ENCODE measurements at places on chromosomes 1 and 21.

DNA sequence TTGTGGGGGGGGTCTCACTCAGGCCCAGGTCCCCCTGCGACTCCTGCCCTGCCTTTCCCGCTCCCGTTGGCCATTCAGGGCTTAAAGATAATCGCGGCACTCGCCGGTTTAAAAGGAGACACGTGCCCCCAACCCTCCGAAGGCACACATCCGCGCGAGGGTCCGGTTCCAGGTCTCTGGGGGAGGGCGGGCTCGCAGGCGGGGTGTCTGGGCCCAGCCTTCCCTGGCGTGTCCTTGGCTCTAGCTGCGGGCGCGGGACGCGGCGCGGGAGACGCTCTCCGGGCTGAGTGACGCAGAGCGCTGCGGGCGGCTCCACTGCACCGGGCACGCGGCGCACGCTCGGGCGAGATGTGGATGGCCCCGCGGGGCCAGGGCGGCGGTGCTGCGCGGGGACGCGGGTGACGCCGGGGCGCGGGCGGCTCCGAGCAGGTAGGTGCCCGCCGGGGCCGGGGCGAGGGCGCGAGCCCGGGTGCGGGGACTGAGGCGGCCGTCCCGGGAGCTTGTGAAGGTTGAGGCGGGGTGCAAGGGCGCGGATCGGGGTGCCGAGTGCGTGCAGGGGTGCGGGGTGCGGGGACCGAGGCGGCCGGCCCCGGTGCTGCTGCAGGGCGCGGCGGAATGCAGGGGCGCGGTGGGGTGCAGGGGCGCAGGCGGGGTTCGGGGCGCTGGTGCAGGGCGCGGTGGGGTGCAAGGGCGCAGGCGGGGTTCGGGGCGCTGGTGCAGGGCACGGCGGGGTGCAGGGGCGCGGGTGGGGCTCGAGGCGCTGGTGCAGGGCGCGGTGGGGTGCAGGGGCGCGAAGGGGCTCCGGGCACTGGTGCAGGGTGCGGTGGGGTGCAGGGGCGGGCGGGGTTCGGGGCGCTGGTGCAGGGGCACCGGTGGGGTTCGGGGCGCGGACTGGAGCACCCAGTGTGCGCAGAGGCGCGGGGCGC is 3.3 kb upstream of the TRPM2 start:
- no peak for DNase-seq

DNA sequence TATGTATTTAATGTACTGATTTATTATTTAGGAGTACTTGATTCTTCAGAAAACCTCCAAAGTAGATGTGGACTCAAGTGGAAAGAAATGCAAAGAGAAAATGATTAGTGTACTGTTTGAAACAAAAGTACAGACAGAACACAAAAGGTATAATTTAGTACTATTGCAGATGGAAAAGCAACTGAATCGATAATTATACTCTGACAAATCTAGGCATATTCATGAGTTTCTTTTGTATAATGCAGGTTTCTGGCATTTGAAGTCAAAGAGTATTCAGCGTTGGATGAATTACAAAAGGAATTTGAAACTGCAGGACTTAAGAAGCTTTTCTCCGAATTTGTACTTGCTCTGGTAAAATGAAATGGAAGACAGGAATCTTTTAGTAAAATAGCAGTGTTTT is 12.5 kb downstream of the RWDD3 start:
- no peak for DNase-seq

GRCh38 chr1:53567851-53568250 is 108.7 kb downstream of the DMRTB1 start:
- DNase-seq: no peak

GRCh38 chr1:110604586-110605148 is 1.5 kb downstream of the KCNA2 start:
- no peak for DNase-seq

DNA sequence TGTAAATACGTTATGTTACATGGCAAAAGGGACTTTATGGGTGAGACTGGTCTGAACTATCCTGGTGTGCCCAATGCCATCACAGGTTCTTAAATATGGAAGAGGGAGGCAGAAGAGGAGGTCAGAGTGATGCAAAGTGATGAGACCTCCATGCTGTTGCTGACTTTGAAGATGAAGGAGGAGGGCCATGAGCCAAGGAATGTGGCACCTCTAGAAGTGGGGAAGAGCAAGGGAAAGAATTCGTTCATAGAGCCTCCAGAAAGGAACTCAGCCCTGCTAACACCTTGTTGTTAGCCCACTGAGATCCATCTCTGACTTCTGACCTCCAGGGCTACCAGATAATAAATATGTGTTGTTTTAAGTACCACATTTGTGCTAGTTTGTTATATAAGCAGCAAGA is 462.0 kb downstream of the RPS6KC1 start:
- DNase-seq: no peak

DNA sequence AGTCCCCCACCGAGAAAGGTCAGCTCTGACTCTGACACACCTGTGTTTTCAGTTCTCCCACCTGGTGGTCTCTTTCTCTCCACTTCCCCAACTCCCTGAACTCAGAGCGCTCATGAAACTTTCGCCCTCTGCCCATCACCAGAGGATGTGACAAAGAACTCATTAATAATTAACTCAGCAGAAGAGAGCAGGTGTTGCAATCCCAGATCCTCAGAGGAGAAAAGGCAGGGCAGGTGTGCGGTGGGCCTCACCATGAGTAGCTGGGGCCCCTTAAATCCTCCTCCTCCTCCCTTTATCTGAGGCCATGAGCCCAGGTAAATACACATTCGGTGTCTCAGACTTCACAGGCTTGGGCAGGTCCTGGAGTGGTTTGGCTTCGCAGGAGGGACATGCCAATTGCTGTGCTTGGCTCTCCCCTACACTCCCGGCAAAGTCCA is 1.7 kb upstream of the LAMB3 start:
- DNase-seq: no peak

DNA sequence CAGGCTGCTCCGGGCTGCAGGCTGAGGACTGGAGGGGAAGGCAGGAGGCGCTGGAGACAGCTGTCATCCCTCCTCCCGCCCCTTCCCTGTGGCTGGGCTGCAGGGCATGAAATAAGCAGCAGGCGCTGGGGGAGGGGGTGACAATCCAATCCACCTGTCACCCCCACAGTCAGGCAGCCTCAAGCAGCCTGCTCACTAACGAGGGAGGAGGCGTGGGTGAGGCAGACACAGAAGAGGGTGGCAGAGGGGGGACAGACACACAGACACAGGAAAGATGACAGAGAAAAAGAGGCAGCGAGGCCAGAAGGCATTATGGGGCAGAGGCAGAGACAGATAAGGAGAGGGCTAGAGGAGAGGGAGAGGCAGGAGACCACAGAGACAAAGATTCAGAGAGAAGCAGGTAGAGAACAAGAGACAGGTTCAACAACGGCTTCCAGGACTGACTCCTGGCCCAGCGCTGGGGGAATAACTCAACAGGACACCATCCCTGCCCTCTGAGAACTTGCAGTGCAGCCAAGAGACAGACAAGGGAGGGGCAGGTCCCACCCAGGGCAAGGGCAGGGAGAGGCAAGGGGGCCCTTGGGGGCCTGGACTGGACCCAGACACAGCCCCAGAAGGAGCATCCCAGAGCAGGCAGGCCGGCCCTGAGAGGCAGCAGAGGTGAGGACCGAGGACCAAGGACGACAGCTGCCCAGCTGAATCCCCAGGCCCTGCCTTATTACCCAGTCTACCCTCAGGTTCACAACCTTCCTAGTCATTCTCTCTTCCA is 11.2 kb downstream of the MEF2D start:
- no peak for DNase-seq

DNA sequence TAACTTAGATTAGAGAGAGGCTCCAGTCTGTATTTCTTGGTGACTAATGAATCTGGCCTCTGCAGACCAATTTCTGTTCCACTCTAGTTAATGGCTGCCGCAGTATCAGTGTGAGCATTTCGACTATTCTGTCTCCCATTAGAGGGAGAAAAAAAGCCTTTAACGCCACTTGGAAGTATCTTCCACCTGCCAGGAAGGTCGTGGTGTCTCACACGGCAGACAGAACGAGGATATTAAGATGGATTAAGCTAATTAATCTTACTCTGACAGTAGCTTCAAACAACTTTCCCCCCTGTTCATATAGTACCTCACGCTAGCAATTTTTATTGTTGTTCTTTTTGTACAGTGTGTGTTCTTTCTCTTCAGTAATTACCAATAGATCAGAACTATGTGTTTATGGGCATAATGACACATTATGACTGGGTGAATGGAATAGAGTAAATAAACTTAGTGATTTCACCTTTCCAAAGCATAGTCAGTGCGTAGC is 153.8 kb downstream of the ADGRL2 start:
- no peak for DNase-seq

DNA sequence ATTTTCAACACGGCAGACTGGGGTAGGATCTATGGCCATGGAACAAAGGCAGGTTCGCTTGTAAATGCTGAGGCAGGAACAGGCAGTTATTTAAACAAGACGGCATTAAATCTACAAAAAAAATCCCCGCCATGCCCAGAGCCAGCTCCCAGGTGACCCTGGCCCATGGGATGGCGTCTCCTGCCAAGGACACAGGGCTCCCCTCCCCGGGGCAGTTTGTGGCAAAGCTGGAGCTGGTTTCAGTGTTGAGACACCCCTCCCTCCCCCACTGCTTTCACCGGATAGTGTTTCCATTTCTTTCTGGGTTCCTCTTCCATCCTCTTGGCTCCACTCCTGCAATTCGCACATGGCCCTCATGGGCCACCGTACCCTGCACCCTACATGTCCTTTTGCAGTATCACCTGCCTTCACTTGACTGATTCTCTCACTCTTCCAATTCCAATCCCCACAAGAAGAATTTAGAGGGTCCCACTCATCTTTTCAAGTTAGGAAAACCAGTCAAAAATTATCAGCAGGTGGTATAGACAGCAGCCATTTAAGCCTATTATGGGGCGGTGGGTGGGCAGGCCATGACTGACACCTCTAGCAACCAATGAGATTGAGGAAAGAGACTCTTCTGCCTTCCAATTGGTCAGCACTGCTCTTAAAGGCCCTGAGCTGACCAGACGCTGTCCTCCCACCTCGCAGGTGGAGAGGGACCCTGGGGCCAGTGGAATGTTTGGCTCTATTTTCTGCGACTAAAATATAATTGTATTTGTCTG is 52.0 kb downstream of the OLIG1 start:
- no peak for DNase-seq

Measured in stimulated activated CD4-positive, alpha-beta T cell treated with anti-CD3 and anti-CD28 coated beads, Interleukin-1b, Interleukin-23, amount 100 ng/mL, for 1 hour (primary cell).